Stimulated activated CD4-positive, alpha-beta T cell treated with anti-CD3 and anti-CD28 coated beads, Interleukin-1b, Interleukin-23, amount 100 ng/mL, for 1 hour (primary cell): ENCODE measurements at places on chromosomes 1 and 21.

DNA sequence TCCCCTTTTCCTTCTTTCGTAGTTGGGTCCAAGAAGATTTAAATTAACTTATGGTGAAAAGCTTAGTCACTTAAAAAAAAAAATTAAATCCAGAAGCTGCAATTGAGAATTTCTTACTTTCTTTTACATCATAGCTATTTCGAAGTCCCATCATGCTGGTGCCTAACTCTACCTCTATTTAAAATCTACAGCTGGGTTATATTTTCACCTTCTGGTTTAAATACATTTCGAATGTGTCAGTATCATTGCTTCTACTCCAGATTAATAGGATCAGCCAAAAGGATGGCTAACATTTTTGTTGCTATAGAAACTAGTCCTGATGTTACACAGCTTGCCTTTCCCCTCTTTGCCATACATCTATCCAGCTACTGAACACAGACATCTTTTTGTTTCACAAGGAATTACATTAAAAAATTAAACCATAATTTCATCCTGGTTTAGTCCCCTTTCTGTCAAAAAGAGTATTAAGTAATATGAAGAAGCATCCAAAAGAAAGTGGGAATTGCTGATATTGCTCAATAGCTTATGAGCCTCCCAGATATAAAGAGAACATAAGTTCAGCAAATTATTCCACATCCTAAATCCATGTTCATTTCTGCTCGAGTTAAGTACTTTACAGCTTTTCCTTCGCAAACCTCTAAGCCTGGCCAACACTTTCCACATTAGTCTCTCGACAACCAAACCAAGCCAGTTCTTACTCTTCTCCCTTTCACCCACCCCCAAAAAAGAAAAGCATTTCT, 396.7 kb upstream of the DAB1 start:
- no peak for DNase-seq

- no peak for DNase-seq
These were observed 28.4 kb upstream of the ST6GALNAC3 start for GRCh38 chr1:76046149-76046548.

DNA sequence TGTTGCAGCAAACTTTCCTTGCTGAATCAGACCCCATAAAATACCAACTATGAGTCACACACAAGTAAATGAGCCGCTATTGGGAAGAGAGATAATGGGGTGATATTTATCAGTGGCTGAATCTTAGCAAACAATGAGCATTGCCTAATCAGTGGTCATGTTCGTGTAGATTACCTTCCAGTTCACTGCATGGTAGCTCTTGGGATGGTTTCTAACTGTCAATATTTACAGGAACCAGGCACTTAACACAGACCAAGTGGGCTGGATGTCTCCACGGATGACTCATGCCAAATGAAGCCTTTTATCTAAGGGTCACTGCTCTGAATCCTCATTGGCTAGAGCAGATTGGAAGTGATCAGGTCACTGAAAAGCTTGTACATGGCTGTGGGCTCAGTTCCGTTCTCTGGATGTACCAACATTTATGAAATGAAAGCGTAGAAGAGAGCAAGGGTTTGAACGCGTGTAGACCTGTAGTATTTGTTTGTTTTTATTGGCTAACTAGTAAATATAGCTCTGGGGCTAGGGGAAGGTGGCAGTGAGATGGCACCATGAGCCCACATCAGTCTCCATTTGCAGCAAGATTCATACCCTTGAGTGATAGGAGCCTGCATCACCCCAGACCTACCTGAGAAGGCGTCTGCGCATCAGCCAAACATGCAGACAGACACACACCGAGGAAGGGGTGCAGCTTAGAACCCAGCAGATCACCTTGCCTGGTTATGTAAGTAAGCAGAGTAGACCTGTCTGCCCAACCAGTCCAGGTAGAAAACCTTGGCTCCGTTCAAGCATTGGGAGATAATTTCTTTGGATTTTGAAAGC, 153.3 kb downstream of the TOMM20 start:
- no peak for DNase-seq

GRCh38 chr1:35030756-35031446, 844 bp downstream of the ZMYM6 start:
- DNase-seq: peak; percentile 17

DNA sequence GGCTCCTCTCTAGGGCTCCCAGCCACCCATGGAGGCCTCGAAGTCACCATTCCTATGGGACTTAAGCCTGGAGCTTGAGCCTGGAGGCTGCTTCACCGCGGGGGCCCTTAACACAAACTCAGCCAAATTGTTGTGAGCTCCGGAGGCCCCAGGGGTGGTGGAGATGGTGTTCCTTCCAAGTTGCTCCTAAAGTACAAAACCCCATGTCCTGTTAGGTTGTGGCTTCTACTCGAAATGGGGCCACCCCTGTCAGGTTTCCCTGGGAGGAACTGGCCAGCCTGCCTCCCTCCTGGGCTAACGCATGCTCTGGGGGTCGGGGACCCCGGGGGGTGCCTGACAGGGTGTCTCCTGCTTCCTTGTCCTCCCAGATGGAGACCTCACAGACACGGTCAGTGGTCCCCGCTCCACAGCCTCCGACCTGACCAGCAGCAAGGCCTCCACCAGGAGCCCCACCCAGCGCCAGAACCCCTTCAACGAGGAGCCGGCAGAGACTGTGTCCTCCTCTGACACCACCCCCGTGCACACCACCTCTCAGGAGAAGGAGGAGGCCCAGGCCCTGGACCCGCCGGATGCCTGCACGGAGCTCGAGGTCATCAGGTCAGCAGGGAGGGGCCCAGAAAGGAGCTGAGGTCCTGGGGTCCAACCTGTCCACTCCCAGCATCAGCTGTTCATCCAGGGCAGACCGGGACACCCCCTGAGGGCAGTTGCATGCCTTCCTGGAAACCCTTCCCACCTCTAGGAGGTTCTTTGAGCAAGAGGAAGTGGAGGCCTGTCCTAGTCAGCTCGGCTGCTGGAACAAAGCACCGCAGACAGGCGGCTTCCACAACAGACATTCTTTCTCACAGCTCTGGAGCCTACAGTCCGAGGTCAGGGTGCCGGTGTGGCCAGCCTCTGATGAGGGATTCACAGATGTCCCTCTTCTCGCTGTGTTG, 10.8 kb upstream of the SLC25A34 start:
- DNase-seq: no peak

DNA sequence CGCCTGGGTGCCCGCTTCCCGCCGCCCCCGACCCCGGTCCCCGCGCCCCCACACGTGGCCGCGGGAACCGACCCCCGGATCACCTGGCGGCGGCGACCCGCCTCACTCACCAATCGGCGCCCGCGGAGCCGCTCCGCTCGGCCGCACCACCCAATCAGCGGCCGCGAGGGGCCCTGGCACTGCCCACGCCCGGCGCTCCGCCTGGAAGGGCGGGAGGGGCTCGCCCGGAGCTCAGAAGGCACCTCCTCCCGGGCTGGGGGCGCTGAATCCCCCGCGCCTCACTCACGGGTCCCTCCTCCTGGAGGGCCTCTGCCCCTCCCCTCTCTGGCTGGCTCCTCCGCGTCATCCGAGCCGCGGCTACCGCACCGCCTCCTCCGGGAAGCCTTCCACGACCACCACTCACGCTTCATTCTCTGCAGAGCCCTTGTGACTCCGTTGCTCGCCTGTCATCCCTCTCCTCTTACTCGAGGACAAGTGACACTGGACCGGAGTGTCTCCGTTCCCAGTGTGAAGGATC, 374 bp downstream of the SH2D5 start:
- no peak for DNase-seq

DNA sequence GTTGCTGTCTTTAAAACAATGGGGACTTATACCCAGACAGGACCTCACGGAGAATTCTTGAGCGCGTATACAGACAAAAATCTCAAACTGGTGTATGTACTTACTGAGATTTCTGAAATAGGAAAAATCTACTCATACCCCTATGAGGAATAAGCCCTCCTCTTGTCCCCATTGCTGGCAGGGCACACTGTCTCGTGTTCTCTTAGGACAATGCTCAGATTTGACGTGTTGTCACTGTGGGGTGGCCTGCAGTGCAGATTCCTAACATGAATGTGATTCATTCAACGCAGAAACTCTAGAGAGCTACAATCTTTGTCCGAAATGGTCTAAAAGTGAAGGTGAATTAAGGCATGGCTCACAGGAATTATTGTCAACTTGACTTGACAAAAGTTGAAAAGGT, 31.1 kb upstream of the PDE9A start:
- DNase-seq: no peak

DNA sequence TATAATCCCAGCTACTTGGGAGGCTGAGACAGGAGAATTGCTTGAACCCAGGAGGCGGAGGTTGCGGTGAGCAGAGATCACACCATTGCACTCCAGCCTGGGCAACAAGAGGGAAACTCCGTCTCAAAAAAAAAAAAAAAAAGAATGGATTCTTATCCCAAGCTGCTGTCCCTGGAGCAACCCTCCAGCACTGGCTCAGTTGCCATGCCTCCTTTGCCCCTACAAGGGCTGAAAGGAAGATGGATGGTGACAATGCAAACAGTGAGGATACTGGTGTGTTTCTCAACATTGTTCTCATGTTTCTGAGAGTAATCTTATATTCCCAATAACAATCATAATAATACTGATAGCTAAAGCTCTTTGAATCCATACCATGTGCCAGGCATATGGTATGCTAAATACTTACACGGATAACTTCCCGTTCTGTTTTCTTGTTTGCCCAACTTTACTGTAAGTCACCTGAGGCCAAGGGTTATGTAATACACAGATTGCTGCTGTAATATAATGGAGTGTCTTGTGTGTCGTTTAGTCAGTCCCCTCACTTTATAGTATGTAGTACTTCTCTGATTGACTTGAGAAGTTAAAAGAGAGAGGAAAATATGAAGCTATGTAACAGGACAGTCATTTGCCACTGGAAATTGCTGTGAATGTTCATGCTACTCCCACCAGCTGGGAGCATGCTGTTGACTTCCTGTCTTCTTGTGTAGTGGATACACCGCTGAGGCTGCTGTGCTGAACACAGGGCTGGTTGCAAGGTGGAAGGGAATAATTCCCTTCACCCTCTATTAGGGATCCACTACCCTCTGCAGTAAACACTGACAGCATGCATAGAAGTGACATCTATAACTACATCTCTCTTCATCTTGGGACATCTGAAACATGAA, 153.6 kb downstream of the CNIH3 start:
- DNase-seq: no peak

DNA sequence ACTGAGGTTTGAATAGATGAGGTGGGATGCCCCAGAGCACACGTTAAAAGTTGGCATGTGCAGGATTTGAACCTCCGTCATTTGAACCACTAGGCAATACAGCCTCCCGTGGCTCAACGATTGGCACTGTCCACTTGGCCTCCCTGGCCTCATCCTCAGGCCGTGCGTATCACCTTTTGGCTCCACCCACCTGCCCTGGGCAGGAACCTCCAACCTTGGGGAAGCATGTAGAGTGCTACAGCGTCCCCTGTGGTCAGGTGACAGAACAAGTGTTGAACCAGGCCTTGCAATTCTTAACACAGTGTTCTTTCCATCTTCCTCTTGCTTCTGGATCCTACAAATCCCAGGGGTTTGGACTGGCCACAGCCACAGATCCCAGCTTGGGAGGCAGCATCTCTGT, 112.6 kb downstream of the PAX7 start:
- no peak for DNase-seq

GRCh38 chr1:116817582-116818064, 63.4 kb downstream of the CD2 start:
- DNase-seq: peak; percentile 58

DNA sequence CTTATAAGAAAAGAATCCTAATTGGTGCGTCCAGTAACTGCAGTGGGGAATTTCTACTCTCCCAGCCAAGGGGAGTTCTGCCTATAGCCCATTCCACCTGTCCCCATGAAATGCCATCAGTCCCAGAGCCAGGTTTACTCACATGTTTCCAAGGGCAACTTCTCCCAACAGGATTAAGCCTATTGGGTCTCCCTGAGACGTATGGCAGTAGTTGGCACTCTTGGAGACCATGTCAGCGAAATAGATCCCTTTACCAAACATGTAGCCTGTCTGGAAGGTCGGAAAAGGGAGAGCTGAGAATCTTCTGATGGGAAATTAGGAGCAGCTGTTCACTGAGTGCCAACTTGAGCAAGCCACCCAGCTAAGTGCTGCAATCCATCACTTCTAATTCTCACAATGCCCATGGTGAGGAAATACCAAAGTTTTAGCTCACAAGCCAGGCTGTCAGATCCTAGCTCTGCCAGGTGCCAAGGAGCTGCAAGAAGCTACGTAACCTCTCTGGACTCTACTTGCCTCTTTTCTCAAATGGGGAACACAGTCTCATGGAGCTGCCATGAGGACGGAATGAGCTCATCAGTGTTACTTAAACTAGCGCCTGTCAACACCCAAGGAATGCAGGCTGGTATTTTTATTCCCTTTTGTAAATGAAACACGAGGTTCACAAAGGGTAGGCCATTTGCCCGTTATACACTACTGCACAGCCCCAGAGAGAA, 43.9 kb downstream of the PARP1 start:
- DNase-seq: no peak

GRCh38 chr1:10361515-10361914, 37.3 kb upstream of the PGD start:
- no peak for DNase-seq

GRCh38 chr1:93623875-93624274, 57.8 kb downstream of the BCAR3 start:
- no peak for DNase-seq

GRCh38 chr1:12604114-12604874, 13.7 kb downstream of the DHRS3 start:
- no peak for DNase-seq

DNA sequence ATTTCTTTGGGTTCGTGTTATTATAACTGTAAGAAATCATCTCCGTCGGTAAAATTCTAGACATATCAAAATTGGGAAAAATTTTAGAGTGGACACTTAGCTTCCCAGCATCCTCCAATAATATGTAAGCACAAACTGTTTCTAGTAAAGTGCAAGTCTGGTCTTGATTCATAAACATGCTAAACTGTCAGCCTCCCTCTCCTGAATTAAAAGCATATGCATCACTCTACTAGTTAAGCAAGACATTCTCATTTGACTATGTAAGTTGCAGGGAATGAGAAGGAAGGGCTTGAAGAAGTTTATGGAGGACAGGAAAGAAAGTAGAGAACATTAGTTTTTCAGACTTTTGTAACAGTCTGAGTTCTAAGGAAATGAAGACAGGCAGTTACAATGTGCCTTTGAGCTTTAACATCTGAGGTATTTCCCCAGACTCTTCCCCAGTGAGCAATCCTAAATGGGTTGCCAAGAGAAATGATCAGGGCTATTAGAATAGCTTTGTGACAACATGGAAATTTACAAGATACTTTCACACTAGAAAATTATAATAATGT, 90.0 kb downstream of the TYW3 start:
- DNase-seq: no peak

GRCh38 chr1:68271596-68271995, 39.3 kb upstream of the WLS start:
- no peak for DNase-seq

GRCh38 chr1:210688512-210689234, 360.0 kb downstream of the HHAT start:
- no peak for DNase-seq

- no peak for DNase-seq
These were observed 60.6 kb downstream of the AK4 start for GRCh38 chr1:65208563-65208973.

DNA sequence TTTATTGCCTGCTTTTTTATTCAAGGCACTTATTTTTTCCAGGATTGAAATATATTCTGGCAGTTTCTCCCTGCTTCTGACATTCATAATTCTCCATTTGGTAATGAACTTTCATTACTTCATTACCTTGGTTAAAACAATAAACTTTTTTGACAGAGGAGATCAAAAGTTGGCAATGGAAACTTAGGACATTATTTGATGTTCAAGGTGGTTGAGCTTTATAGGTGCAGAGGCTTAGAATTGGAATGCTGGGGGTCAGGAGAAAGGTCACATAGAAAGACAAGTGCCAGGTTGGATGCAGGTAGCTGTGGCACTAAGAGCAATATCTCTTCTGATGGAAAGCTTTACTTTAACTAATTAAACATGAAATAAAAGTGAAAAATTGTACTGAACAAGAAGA, 152.4 kb downstream of the SPATA46 start:
- DNase-seq: no peak
